ENCODE measurements at places on chromosomes 16 and 17. TPM values are rescaled to one million over a fixed set of nuclear protein-coding genes. Genes with fewer than 3 reads are reported as not detected.

GRCh38 chr17:68343976-68344375 lies 52.7 kb downstream of the ARSG start:
- no peak overlapping the region for H3K27ac ChIP-seq
- no peak for DNase-seq
- no peaks in the 10 kb centered on the region for H3K36me3 ChIP-seq

GRCh38 chr17:55201308-55201932 lies 63.3 kb upstream of the HLF start:
- no peaks in the 10 kb centered on the region for H3K36me3 ChIP-seq
- H3K4me3 ChIP-seq = no peak overlapping the region
- DNase-seq = no peak
- H3K4me1 ChIP-seq = no peaks in the 10 kb centered on the region

- DNase-seq = no peak
- H3K4me3 ChIP-seq = no peak overlapping the region
- H3K27me3 ChIP-seq = no peaks in the 10 kb centered on the region
- no peak overlapping the region for H3K27ac ChIP-seq
- H3K4me1 ChIP-seq = no peaks in the 10 kb centered on the region
- peaks cover 9% of the 10 kb centered on the region for H3K36me3 ChIP-seq
These were observed 12.1 kb upstream of the NDUFAB1 start for GRCh38 chr16:23608194-23608593.

- no peak for DNase-seq
- no peak overlapping the region for H3K4me3 ChIP-seq
- H3K4me1 ChIP-seq = no peaks in the 10 kb centered on the region
- H3K36me3 ChIP-seq = no peaks in the 10 kb centered on the region
These were observed 31.4 kb downstream of the ASGR1 start for GRCh38 chr17:7147772-7148171.

- no peaks in the 10 kb centered on the region for H3K36me3 ChIP-seq
- peak overlapping the region; percentile 88 for H3K27ac ChIP-seq
- DNase-seq = peak; percentile 2
These were observed 16.7 kb upstream of the ADGRG1 start for GRCh38 chr16:57611706-57612105.

DNA sequence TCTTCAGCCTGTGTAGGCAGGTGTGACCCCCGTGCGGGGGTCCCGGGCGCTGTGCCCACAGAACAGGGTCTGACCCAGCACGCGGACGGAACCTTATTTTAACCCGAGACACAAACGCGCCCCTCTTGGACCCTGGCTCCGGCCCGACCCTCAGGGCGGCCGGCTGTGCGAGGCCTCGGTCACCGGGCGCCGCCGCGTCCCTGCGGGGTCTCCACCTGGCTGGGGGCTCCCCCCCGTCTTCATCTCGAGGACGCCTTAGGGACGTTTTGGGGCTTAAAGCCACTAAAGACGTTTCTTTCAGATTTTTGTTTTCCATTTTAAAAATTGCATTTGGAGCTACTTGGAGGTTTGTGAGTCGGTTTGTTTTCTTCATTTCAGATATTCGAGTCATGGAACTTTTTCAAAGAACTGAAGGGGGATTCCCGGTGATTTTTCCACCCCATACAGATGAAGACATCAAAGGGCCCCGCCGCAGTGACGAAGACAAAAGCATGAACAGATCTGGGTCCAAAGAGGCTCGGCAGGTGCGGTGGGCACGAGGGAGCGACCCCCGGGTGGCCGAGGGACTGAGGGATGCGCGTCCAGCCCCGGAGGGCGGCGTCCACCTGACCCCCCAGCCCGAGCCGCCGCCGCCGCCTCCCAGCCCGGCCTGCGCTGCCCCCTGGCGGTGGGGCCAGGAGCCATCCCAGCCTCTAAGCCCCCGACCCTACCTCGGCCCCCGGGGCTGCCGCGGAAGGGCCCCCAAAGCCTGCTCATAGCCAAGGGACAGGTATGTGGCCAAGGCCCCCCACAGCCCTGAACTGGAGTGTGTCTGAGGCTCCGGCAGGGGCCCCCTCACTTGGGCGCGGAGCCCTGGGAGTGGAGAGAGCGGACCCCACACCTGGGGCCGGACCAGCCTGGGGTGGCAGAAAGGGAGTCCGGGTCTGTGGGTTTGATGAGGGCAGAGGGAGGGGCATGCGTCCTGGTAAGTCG lies 3.8 kb upstream of the CD7 start:
- H3K4me3 ChIP-seq = no peak overlapping the region
- peaks cover 7% of the 10 kb centered on the region for H3K4me1 ChIP-seq
- H3K27me3 ChIP-seq = no peaks in the 10 kb centered on the region

- H3K27ac ChIP-seq = no peak overlapping the region
- no peak overlapping the region for H3K4me3 ChIP-seq
- peaks cover 33% of the 10 kb centered on the region for H3K27me3 ChIP-seq
- peak; percentile 19 for DNase-seq
- H3K36me3 ChIP-seq = no peaks in the 10 kb centered on the region
- peaks cover 16% of the 10 kb centered on the region for H3K4me1 ChIP-seq
These were observed 537 bp upstream of the GJC1 start for GRCh38 chr17:44830359-44831288.

Gene SLC46A1
- 8.6 TPM for total RNA-seq
